ENCODE measurements at places on chromosomes 16 and 17.

GRCh38 chr16:54201200-54201599 lies 85.4 kb downstream of the IRX3 start:
- DNase-seq: no peak

DNA sequence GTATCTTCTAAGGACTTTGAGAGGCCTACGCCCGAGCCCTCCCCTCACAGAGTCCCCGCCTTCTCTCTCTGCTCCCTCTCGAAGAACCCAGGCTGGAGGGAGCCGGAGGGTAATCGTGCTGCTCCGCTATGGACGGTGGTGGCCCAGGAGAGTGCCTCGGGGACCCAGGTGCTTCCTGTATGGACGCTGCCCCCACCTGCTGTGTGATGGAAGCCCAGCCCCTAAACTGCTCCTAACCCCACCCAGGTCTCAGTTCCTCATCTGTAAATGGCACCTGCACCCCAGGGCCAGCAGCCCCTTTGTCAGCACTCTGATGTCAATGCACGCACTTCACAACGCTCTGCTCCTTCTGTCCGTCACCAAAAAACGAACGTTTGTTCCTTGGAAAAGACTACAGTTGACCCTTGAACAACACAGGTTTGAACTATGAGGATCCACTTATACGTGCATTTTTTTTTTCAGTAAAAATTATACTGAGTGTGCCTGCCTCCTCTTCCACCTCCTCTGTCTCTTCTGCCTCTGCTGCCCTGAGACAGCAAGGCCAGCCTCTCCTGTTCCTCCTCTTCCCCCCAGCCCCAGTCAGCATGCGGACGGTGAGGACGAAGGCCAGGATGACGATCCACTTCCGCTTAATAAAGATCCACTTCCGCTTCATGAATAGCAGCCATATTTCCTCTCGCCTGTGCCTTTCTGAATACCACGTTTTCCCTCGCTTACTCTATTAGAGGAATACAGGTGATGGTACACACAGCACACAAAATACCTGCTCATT lies 118.3 kb downstream of the BANP start:
- DNase-seq: no peak

- no peak for DNase-seq
Observed at GRCh38 chr17:28470266-28470913, 3.1 kb upstream of the SLC13A2 start.

- DNase-seq: no peak
Observed at GRCh38 chr17:8658810-8659209, 28.3 kb upstream of the MYH10 start.

DNA sequence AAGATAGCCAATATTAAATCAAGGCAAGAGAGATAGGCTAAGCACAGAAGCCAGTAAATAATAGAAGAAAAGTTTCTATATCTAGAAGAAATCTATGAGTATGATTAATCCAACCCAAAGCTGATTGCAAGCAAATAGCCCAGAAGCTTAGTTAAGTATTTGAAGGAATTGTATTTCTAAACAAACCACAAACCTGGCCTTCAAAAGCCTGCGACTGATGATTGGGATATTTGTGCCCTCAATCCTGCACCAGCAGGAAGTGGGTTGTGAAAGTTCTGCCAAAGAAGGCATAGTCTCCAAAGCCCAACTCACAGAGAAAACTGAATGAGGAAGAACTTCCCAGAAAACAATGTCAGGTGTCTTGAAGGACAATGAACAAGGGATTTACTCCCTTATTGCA lies 114.5 kb upstream of the C17orf78 start:
- no peak for DNase-seq

DNA sequence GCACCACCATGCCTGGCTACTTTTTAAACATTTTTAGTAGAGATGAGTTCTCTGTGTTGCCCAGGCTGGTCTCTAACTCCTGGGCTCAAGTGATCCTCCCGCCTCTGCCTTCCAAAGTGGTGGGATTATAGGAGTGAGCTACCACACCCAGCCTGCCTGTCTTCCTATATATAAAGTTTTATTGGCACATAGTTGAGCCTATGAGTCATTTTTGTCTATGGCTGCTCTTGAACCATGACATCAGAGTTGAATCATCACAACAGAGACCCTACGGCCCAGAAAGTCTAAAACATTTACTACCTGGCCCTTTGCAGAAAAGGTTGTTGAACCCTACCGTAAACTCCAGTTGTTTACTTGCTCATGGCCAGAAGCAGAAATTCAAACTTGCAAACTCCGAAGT lies 7.9 kb downstream of the SEPTIN12 start:
- DNase-seq: no peak

DNA sequence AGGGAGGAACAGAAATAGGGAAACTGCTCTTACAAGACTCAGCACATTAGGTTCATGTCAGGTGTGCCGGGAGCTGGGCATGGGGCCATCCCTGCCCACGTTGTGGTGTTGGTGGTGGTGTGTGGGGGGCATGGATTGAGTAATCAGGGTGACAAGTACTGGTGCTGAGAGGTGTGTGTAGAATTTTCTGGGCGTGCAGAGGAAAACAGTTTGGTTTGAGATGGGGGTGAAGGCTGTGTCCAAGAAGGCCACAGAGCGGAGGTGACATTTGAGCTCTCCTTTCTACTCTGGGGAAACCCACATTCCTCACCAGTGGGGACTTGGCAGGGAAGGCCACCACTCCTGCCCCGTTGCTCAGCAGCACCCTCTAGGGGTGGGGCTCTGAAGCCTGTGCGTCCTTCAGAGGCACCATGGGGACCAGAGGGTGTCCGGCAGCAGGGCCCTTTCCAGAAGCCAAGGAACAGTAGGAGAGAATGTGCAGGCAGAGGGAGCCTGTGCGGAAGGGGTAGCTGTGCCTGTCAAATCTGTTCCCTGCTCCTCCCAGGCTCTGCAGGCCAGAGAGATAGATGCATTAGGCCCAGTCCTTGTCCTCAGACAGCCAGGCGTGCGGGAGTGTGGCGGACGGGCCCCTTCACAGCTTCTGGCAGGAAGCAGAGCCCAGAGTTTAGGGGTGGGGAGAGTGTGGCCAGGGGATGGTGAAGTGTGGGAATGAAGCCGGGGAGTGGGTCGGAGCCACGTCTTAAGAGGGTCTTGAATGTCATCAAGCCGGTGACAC lies 48.7 kb upstream of the GSE1 start:
- DNase-seq: no peak

- no peak for DNase-seq
Observed at GRCh38 chr16:55242667-55243066, 81.3 kb upstream of the IRX6 start.

GRCh38 chr16:75506574-75506973 lies 11.3 kb upstream of the CHST6 start:
- DNase-seq: peak; percentile 39

GRCh38 chr17:10238661-10239060 lies 40.3 kb upstream of the GAS7 start:
- DNase-seq: no peak

DNA sequence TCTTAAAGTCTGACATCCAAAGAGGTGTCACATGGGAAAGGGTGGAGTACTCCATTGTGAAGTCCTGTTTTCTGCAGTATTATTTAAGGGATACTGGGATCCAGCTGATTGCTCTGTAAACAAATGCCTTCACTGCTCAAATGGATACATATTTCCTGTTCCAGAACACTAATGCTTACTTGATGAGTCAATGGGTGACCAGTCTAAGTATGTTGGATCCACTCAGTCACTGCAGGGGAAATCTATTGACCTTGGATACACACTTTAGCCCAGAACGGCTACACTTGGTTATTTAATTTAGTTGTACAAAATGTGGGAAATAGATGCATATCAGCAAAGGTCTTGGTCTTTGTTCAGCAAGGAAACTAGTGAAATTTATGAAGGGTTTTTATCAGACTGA lies 261.4 kb downstream of the MAP2K4 start:
- DNase-seq: peak; percentile 9

- no peak for DNase-seq
Observed at GRCh38 chr17:44307387-44308186, 814 bp upstream of the RUNDC3A start.

DNA sequence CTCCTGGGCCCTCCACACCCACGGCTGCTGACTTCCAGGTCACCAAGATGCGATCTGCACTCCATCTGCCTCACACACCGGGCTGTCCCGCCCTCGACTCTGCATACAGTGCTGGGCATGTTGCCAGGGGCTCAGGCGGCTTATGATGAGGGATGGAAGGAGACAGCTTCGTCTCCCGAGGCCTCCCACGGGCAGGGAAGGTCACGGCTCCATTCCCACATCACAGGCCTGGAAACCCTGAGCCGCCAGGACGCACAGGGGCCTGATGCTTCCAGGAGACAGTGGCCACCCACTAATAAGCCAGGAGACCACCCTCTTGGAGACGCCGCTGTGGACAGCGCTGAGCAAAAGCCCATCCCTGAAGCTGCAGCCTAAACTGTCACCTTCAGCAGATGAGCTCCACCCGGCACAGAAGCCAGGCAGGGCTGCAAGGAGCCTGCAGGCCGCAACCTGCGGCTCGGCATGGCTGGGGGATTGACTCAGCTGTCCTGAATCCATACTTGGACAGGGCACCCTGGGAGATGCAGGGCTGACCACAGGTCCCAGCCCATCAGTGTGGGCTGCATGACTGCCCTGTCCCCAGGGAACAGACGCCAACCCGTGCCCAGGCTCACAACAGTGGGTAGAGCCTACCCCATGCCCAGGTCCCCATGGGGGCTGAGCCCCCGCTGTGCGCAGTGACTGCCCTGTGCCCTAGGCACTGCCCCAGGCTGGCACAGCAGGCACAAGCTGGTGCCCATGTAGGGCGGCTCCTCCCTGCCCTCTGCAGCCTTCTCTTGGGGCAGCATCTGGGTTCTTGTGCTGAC lies 34.4 kb downstream of the SLC7A5 start:
- DNase-seq: no peak

DNA sequence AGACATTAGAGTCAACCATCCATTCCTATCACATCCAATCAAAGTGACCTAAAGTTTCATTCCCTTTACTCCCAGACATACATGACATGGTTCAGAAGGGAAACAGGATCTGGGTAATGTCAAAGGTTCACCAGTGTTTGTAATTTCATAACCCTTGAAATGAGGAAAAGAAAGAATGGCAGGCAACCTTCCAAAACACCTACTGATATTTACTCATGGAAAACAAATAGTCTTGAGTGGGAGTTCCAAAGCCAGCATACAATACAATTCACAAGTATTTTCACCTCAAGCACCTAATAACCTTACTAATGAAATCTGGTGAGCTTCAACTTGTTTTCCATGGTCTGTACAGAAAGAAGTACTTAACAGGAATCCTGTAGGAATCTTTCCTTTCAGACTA lies 72.5 kb upstream of the AXIN2 start:
- DNase-seq: no peak

DNA sequence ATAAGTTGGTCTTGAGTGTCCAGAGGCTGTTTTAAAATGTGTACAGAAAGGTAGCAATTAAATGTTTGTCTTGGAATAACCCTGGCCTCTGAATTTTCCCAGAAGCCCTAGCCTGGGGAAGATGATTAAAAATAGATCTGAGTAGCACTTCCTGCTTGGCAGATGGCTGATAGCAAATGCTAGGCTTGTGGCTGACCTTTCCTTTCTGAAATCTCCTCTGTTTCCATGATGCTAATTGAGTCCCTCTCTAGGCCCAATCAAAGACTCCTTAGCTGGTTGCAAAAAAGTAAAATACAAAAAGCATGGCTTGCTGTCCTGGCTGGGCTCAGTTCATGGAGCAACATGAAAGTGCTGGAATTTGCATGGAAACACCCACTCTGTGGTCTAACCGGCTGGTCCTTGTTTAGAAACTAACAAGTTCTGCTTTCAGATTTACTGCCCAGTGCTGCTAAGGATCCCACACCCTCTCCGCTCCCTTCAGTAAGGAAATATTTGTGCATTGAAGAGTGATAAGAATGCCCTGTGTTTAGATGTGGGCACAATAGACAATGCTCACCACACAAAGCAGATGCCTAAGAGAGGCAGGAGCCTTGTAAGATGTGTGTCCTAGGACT lies 40.8 kb downstream of the YPEL2 start:
- DNase-seq: no peak

- no peak for DNase-seq
Observed at GRCh38 chr17:4565209-4566141, 5.1 kb upstream of the GGT6 start.

DNA sequence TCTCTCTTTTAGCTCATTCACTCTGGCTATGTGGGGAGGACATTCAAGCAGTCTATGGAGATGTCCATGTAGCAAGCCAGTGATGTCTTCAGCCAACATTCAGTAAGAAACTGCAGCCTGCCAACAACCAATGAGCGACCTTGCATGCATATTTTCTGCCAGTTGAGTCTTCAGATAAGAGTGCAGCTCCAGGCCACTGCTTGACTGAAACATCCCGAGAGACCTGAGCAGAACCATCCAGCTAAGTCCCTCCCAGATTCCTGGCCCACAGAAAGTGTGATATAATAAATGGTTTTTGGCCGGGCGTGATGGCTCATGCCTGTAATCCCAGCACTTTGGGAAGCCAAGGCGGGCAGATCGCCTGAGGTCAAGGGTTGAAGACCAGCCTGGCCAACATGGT lies 10.5 kb upstream of the C17orf58 start:
- no peak for DNase-seq

DNA sequence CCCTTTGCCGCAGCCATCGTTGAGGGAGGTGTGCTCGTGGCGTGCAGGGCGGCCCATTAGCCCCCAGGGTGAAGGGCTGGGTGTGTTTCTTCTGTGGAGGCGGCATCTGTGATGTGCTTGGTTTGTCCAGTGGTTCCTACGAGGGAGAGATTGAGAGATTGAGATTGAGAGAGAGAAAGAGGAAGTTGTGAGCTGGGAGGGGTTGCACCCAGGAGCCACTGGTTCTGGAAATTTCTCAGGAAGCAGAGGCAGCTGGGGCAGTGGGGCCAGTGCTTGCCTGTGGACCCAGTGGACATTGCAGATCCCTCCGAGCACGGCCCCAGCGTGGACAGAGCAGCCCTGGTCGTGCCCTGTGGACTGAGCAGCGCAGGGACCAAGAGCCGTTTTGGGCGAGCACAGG lies 72.0 kb upstream of the ZNF750 start:
- DNase-seq: no peak

DNA sequence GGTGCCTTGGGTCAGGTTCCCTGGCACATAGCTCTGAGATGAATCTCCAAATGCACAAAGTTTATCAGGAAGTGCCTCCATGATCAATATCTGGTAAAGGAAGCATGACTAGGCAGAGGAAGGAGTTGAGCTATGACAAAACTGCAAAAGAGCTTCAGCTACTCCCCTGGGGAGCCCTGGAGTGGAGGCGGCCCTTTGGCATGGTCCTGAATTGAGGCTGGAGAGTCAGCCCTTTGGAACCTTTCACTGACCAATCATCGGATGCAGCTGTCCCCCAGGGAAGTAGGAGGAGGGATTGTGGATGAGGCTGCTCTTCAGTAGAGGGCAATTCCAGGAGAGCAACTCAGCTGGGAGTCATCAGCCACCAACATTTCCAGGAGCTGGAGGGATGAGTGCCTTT lies 46.1 kb upstream of the NLRP1 start:
- peak; percentile 14 for DNase-seq

- no peak for DNase-seq
Observed at GRCh38 chr16:75289189-75289588, 37.8 kb upstream of the BCAR1 start.

DNA sequence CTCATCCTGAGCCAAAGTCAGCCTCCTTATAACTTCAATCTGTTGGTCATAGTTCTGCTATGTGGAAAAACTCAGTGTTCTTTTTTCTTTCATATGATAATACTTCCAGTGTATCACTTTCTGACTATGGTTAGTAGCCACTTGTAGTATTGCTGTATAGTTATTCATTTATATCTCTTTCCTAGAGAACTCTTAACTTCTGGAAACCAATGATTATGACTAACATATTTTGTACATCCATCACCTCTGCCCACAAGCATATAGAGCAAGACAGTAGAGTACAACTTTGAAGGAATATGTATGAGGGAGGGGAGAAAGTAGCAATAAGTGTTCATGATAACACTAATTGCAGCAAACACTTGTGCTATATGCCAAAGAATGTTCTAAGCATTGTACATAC lies 38.6 kb downstream of the COX10 start:
- DNase-seq: no peak
